Cerebellar nuclear complex (tissue), 1 donor: ENCODE measurements at places on chromosomes 4 and X.

DNA sequence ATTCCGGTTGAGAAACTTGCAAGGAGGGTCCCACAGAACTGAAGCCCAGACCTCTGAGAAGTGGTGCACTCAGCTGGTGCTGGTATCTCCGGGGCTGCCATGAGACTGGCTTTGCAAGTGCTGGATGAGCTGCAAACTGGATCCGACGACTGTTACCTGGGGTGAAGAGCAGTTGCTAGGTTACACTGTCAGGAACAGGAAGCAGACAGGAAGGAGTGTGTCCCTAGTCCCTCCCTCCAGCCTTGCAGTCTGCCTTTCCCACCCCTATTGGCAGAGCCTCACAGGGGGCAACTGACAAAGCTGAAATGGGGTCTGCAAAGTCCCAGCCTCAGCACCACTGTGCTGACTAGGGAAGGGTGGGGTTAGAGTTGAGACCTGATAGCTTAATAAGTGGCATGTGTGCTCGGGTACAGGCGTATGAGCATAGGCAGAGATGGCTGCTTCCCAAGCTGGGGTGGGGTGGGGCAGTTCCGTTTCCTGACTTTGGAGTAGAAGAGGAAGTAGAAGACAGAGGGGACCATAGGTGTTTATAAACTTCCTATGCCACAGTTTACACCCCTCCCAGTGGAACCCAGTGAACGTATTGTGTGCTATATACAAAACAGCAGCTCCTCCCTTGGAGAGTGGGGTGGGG, 18.0 kb downstream of the PPEF1 start:
- no peak for DNase-seq

- DNase-seq = no peak
These were observed 30.1 kb upstream of the UGT2B17 start for GRCh38 chr4:68606240-68606639.

DNA sequence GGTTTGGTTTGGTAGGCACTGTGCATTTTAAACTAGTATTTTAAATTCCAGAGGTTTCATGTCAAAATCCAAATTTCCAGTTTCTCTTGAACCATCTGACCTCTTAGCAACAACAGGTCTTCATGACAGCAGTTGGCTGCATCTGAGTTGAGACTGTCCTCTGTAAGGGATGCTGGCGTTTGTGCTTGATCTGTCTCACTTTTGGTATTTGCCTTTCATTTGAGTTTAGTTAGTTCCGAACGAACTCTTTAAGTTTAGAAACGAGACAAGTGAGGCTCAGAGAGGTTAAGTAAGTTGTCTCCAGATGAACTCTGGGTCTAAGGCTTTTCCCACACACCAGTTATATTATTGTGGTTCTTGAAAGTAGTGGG, 29.1 kb downstream of the SPARCL1 start:
- no peak for DNase-seq

DNA sequence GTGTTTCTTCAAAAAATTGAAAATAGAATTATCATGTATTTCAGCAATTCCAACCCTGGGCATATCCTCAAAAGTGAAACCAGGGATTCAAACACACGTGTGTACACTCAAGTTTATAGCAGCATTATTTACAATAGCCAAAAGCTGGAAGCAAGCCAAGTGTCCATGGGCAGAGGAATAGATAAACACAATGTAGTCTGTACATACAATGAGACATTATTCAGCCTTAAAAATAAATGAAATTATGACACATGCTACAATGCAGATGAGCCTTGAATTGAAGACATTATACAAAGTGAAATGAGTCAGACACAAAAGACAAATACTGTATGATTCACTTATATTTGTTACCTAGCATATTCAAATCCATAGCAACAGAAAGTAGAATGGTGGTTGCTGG, 853.4 kb downstream of the STIM2 start:
- no peak for DNase-seq

- peak; percentile 28 for DNase-seq
These were observed 70.2 kb downstream of the GC start for GRCh38 chr4:71713611-71714203.

DNA sequence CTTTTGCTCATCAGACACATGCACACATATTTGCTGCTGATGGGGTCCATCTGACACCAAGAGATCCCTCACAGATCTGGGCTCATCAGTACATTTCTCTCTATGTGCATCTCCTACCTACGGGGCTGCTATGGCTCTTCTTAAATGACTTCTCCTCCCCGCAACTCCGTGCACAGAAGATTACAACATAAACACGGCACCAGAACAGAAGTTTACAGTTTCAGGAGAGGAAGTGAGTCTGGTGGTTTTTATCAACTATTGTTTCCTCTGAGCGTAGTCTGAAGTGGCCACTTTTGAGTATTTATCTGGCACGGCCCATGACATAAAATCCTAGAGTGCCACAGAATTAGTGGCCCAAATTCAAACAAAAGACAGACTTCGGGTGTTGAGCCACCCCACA, 263.8 kb downstream of the PRDM5 start:
- no peak for DNase-seq

DNA sequence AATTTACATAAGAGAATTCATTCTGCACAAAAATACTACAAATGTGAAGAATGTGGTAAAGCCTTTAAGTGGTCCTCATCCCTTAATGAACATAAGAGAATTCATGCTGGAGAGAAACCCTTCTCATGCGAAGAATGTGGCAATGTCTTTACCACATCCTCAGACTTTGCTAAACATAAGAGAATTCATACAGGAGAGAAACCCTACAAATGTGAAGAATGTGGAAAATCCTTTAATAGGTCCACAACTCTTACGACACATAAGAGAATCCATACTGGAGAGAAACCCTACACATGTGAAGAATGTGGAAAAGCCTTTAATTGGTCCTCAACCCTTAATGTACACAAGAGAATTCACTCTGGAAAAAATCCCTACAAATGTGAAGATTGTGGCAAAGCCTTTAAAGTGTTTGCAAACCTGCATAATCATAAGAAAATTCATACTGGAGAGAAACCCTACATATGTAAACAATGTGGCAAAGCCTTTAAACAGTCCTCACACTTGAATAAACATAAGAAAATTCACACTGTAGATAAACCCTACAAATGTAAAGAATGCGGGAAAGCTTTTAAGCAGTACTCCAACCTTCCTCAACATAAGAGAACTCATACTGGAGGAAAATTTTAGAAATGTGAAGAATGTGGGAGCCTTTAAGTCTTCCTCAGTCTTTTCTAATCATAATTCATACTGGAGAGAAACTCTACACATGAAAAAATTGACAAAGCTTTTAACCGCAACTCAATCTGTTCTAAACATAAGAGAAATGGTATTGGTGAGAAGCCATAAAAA, 37.4 kb downstream of the ZNF718 start:
- DNase-seq = no peak
